Epithelial cell of esophagus (primary cell): ENCODE measurements at places on chromosomes 1 and 21.

GRCh38 chr1:151144474-151145303, 1.7 kb downstream of the SEMA6C start:
- DNase-seq, result no peak

DNA sequence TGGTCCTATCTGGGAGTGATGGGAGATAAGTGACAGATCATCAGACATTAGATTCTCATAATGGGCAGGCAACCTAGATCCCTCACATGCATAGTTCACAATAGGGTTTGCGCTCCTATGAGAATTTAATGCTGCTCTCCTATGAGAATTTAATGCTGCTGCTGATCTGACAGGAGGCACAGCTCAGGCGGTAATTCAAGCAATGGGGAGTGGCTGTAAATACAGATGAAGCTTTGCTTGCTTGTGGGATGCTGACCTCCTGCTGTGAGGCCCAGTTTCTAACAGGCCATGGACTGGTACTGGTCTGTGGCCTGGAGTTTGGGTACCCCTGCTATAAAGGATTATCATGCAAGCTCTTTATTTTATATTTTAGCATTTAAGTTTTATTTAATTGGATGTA, 72.0 kb downstream of the ZMYM4 start:
- no peak for DNase-seq

DNA sequence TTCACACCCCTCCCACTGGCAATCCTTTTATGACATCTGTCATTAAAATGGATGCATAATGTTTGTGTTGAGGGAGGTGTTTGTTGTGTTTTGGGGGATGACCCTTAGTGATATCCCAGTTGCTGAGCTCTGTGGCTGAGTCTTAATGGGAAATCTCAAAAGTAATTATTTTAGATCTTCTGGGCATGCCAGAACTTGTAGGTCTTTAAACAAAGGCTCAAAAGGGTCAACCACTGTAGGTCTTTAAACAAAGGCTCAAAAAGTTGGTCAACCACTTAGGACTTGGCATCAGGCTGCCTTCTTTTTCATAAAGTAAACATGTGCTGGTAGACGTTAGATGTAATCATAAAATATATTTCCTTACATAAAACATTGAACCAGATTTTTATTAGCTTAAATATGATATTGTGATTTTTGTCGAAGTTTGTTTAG, 78.0 kb downstream of the CDC14A start:
- DNase-seq, result peak; percentile 15

- DNase-seq, result peak; percentile 22
Measured at GRCh38 chr21:43195121-43196021, 26.6 kb downstream of the CRYAA start.

DNA sequence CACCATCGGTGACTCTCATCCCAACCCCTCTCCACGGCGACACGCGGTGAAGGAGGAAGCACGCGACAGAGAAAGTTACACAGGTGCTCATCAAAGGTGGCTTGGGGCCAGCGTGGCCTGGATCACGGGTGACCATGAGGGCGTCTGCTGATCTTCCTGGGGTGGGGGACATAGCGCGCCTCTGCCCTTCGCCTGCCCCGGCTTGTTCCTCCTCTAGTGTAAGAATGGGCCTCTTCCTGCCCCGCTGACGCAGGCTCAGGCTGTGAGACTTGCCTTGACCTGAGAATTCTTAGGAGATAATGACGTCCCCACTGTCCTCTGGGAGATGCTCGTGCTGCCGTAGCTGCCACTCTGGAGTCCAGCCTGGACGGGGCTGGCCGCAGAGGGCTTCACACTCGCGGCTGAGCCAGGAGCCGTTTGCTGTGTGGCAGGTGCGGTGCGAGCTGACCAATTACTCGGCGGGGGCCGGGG, 39.0 kb upstream of the TMEM52 start:
- DNase-seq, result no peak

GRCh38 chr1:174786760-174787159, 213.0 kb upstream of the CACYBP start:
- no peak for DNase-seq

GRCh38 chr1:43932786-43933385, 715 bp upstream of the ARTN start:
- peak; percentile 82 for DNase-seq

DNA sequence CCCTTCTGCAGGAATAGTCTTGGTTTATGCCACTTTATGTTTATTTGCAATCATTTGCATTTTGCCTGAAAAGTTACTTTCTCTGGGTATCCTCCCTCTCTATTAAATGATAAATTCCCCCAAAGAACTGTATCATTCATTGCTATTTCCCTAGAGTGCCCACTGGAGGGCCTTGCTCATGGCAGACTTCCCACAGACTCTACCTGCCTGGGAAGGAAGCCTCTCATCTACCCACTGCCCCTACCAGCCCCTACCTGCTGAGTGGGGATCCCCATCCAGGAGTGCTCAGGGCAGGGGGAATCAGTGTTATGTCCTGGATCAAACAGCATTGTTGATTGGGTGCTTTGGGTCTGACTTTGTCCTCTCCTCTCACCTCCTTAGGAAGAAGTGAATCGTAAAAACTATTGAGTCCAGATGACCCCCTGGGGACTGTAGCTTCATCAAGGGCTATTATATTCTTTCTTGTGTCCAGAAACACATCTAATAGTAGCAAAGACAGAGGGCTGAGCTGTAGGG, 6.8 kb upstream of the LRRN2 start:
- DNase-seq, result no peak

GRCh38 chr1:43849670-43850069, 83.9 kb upstream of the ARTN start:
- no peak for DNase-seq

DNA sequence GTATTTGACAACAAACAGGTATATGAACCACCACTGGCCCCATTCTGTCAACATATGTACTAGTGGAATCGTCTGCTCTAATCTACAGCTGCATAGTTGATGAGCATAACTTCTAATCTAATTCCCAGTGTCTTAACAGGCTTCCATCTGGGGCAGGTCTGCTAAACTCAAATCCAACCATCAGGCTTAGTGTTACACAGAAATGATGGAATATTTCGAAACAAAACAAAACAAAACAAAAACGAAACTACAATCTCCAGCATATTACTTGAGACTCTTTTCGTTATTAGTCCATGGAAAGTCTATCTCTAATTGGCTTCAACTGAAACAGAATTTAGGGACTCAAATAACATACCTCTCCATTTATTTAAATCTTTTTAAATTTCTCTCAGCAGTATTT, 37.6 kb downstream of the DIPK1A start:
- no peak for DNase-seq

DNA sequence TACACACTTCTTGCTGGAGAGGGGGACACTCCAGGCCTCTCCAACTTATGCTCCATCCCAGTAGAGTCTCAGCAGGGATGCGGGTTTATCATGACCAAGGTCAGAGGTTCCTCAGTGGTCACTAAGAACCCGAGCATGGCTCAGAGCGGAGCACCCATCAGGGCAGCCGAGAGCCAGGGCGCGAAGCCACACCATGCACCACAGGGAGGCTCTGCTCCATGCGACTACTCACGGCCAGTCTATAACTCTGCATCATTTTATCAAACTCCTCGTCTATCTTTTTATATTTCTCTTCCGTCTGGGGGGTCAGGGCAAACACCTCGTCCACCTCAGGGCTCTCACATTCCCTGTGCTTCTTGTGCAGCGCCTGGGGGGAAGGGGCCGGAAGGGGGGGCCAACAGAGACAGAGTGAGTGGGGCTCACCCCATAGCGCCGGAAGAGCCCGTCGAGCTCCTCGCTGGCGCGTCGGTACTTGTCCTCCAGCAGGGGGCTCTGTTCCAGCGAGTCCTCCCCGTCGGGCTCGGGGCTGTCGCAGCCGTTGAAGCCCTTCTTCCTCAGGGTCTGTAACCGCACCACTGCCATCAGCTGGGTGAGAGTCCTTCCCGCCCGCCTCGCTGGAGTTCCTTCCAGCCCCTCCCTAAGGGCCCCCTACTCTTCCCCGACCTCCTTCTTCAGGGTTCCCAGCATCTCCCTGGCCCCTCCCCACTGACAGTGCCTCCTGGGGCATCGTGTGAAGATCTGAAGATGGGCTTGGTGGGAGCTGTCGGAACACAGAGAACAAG, 20.0 kb downstream of the MEF2D start:
- peak; percentile 56 for DNase-seq
